ENCODE measurements at places on chromosomes 2 and 18.

DNA sequence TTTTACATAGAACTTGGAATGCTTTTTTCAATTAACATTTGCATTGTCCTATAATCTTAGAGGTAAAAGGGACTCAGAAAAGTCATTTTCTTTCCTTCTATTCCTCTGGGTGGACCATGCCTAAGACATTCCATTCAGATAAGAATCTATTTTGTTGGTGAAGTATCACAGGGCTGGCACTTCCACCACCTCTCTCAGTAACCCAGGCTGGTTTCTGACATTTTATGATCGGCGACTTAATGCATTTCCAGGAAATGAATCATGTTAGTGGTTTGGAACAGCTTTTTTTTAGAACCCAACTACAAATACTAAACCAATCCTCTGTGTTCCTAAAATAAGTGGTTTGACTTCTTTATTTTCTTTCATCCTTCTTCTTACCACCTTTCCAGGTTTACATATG, 27.0 kb downstream of the GAD1 start:
- DNase-seq, result no peak

- no peak for DNase-seq
Measured at GRCh38 chr2:135259123-135259522, 207.0 kb downstream of the RAB3GAP1 start.

- no peak for DNase-seq
Measured at GRCh38 chr2:127034051-127034450, 72.9 kb downstream of the BIN1 start.

DNA sequence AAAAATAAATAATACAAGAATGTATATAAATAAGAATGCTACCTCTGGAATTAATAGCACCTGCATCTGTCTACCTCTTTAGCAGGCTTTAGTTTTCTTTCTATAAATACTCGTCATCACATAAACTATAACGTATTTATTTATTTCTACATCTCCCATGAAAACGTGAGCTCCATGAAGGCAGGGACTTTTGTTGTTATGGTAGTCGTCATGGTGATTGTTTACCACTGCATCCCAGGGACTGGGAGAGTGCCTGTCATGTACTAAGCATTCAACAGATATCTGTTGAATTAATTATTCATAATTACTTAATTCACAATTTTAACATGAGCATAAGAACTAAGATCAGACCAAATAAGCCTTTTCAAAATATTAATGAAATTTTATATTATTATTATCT, 386.6 kb downstream of the NRXN1 start:
- DNase-seq, result no peak

DNA sequence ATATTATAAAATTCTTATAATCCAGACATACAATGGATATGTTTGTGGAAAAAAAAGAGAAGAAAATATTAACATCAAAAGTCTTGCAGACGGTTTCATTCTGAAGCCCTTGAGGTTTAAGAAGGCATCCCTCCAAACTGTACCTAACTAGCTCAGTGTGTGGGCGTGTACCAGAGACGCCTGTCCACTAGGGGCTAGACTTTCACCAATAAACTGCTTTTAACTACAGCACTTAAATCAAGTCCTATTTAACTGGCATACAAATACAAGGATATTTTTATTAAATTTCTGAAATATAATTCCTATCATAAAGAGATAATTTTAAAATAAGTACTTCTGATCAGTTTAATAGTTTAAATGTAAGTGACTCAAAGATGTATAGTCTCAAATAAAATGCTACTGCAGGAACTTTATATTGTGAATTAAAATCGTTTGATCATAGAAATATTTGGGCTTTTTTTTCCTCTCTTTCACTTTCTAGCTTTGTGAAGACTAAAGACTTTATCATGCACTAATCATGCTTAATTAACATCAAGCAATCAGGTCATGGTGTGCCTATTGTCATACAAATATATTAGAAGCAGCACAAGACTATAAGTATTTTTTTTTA, 437.7 kb downstream of the SATB2 start:
- no peak for DNase-seq

DNA sequence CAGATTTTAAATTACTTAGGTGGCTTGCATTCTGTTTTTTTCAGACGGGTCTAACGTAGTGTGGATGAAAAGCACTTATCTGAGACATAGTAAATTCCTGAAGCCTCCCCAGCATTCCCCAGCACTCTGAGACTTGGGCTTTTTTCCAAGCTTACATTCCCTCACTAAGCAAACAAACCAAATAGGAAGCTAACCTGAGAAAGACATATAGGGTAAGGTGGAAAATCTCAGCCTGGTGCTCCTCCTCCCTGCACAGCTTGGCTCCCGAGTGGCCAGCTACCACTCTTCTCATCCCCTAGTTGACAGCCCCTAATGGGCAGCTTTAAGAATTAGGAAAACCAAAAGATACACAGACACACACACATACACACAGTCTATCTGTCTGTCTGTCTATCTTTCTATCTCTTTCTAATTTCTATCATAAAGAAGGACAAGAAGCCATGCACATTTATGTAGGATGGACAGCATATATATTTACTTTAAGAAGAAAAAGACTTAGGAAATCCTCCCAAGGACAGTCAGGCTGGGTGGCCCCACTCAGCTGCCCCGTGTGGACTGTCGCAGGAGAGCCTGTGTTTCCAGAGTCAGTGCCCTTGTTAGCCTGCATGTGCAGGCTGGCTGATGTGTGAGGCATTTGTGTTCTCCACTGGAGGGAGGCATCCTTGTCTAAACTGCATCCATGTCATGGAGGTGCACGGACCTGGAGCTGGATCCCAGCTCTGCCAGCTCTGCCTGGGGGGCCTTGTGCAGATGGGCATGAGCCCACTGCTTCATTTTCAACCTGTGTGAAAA, 8.2 kb downstream of the CNNM3 start:
- no peak for DNase-seq

DNA sequence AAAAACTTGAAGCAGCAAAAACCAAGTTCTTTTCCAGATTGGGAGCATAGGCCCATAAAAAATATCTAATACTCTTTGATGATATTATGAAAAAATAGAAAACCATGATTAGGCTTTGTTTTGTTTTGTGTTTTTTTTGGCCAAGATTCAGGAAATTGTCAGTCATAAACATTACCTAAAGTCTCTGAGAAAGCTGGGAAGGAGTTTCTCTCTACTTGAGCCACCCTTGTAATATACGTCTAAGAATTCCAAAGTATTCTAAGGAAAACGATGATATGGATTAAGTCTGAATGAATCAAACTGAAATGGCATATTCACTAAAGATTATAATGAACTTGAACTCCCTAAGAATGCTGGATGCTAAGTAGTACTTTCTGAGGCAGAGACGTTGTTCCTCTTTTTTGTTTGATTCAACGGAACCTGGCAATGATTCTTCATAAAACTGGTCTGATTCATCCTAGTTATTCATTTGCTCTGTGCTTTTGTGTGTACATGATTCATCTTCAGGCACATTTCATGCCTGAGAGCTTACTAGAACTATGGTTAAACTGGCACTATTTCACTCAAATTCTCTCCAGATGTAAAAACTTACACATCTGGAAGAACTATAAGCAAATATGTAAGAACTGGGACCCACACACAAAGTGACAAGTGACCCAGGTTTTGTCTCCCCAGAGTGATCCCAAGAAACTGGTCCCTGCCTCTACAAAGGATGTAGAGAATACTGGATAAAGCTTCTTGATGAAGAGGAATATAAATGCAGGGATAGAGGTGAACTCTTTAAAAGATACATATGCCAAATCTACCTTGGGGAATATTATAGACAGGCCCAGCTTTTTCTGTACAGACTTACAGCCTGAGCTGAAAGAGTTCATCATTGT, 159.7 kb downstream of the DOCK10 start:
- no peak for DNase-seq

GRCh38 chr18:40935423-40935822, 1019.6 kb upstream of the PIK3C3 start:
- no peak for DNase-seq

- DNase-seq, result no peak
Measured at GRCh38 chr2:198874472-198874858, 583.3 kb downstream of the SATB2 start.

DNA sequence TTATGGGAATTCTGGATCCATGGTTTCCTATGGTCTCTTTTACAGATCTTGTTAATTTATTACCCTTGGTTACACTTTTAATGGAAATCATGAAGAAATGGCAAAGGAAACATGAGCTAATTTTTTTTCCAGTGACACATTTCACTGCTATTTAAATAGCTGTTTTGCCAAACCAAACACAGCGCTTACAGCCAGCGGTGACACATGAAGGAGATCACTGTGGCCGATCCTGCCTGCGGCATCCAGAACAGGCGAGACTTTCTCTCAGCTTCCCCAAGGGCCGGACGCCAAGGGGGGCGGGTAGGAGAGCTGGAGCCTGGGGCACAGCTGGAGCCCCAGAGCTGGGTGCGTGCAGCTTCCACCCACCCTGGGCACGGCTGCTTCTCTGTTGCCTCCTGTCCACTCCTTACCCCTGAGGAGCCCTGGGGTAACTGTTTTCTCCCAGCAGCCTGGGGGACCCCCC, 81.4 kb upstream of the PKDCC start:
- DNase-seq, result peak; percentile 5

GRCh38 chr2:157377861-157378260, 52.2 kb upstream of the ERMN start:
- no peak for DNase-seq

DNA sequence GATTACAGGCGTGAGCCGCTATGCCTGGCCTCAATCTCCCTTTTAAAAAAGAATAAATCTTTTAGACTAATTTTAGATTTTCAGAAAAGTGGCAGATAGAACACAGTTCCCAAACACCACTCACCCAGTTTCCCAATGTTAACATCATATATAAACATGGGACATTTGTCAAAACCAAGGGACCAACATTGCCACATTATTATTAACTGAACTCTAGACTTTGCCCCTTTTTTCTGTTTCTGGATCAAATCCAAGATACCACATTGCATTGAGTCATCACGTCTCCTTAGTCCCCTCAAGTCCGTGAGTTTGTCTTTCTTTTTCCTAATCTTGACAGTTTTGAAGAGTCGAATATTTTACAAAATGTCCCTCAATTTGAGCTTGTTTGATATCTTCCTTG, 2.4 kb downstream of the C2orf42 start:
- DNase-seq, result no peak

DNA sequence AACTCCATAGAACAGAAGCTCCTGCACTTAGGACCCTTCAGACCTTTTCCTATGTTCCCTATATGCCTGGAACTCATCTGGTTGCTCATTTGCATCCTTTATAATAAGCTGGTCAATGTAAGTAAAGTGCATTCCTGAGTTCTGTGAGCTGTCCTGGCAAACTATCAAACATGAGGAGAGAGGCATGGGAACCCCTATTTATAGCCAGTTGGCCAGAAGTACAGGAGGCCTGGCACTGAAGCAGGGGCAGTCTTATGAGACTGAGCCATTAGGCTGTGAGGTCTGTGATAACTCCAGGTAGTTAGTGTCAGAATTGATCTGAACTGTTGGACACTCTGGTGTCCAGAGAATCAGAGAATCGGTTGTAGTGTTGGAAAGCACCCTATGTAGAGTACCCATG, 88.4 kb downstream of the EHD3 start:
- DNase-seq, result no peak

DNA sequence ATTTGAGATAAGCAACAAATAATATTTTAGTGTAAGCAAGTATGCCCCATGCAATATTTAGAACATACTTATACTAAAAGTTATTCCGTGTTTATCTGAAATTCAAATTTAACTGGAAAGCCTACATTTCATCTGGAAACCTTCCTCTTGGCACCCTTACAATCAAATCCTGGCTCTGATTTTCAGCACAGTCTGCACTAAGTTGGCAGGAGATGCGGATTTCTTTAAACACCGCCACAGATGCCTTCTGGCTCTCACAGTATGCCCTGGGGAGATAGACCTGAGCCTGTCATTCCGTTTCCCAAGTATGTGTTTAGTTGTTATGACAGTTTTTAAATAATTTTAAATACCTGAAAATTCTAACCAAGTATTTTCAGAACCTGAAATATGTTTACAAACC, 7.3 kb upstream of the MLPH start:
- DNase-seq, result no peak

DNA sequence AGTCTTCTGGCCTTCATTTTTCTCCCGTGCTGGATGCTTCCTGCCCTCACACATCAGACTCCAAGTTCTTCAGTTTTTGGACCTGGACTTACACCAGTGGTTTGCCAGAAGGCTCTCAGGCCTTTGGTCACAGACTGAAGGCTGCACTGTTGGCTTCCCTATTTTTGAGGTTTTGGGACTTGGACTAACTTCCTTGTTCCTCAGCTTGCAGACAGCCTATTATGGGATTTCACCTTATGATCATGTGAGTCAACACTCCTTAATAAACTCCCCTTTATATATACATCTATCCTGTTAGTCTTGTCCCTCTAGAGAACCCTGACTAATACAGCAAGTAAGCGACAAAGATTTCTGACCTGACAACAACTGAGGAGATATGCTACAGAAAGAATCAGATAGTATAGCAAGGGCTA, 7.2 kb downstream of the CDC42EP3 start:
- DNase-seq, result no peak

DNA sequence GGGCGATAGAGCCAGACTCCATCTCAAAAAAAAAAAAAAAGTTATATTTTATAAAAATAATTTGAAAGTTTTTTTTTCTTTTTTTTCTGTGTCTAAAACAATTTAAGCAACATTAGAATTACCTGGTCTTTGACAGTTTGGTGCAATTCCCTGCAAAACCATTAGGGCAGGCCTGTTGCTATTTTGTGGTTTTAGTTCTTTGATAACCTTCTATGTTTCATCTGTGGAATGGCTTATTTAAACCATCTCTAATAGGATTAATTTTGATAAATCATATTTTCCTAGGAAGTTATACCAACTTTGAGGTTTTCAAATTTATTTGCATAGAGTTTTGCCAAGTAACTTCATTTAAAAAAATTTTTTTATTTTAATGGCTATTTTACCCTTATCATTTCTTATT, 141.2 kb upstream of the TWIST2 start:
- no peak for DNase-seq

GRCh38 chr2:5985536-5986385, 293.6 kb downstream of the SOX11 start:
- no peak for DNase-seq

GRCh38 chr2:173148520-173148919, 72.9 kb downstream of the MAP3K20 start:
- no peak for DNase-seq

GRCh38 chr18:65623676-65624075, 127.1 kb upstream of the CDH7 start:
- DNase-seq, result no peak

DNA sequence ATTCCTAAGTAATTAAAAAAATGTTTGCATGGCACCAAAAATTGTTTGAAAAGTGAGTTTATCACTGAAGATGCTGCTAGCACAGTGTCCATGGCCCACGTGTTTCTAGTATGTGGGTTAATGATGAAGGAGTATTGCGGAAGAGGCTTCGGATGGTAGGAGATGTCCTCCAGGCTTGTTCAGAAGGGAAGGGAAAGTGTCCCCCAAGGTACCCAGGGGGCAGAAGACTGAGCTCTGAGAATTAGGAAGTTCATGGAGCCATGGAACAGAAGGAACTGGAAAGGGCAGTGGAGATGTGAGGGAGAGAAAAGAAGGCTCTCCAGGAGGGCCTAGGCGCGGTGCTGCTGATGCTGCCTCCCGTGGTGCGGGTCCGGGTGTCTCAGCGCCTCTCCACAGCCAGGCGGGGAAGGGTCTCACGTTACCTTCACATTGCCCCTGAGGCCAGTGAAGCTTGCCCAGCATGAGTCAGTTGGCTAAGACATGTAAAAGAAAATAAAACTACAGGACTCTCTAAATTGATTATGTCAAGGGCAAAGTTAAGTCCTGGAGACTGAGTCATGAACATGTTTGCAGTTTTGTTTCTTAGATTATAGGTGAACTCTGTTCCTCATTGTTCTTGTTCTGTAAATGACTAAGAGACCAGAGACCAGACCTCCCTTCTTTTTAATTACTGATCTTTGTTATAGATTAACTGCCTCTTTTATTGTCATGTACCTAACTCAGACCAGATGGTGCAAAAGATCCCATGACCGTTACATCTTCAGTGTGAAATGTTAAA, 89.0 kb downstream of the MTCL1 start:
- no peak for DNase-seq
